H7 (cell line): ENCODE measurements at places on chromosomes 7 and 10.

DNA sequence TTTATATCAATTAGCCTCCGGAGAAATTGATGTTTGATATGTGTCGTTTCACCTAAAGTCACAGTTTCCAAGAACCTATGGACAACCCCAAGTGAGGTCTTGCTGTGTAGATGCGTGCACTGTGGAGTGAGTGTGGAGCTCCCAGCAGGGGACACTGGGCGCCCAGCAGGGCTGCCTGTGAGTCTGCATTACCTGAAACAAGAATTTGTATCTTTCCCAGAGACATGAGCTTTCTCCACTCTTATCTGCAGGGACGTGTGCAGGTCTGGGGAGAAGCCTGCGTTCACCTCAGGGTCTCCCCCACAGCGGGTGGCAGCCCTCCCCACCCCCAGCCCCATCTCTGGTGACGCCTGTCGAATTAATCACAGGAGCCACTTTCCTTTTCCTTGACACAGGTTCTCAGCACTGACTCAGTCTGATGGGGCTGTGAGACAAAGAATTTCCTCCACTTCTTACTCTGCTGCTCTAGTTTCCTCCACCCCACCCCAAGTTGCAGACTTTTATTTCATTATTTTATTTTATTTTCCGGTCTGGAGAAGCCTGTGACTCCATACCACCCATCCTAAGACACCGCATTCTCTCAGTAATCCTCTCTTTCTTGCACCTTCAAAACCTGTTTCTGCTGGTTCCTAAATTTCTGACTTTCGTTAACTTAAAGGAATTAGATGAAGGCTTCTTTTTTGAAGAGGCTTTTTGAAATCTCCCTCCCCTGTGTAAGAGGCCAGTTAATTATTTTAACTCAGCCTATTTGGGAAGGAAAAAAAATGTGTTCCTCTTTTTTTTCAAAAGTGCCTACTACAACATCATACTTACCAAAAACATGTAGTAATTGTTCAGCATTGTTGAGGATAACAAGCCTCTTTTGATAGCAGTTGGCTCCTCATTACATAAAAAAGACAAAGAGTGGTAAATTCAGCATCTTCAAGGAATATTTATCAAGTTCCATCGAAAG, 17.0 kb upstream of the INSIG1 start:
- no peak for DNase-seq

DNA sequence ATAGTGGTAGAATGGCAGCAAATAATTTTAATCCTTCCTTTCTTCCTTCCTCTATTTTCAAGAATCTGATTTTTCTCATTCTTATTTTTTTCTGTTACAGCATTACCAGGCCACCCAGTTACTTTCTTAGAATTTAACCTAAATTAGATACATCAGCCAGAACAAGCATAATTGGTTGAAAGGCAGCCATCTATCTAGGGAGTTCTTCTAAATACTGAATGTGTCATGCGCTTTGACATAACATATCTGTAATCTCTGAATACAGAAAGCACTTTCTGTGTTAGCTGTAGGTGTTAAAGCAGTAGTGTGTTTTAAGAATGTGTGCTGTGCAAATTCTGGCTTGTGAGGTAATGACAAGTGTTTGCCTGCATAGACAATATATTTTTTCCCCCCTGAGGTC, 97.3 kb downstream of the BTRC start:
- no peak for DNase-seq

DNA sequence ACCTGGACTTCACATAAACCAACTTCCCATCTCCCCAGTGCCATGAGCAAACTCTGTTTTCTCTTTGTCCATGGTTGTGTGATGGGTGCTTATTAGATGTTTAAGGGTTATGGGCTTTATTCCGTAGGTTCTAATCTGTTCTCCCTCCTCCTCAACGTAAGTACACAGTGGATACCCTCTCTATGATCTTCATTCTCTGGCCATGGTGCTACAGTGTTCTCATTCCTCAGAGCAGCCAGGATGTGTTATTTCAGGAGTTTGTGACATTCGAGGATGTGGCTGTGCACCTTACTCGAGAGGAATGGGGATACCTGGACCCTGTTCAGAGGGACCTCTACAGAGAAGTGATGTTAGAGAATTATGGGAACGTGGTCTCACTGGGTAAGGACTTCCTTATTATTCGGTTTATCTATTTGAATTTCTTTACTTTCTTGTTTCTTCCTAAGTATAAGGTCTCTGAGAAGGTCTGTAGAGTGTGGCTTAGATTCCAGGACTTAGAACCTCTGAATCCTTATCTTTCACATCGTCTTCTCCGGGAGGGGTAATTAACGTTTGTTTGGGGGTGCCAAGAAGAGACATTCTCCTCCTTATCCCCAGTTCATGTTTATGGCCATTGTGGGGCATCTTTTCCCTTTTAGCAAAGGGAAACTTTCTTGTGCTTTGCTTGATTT, 3.8 kb downstream of the ZNF655 start:
- DNase-seq, result no peak

DNA sequence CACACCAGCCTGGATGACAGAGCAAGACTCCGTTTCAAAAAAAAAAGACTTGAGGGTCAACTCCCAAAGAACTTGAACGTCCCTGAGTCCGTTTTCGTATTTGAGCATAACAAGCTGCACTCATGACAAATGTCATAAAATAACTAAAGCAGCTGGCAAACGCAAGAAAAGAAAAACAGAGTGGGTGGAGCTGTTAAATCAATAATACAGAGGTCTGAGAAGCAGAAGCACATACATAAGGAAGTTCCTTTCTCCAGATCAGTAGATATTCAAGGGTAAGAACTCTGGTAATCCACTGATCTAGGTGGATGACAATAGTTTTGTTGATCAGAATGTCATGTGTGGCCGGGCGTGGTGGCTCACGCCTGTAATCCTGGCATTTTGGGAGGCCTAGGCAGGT, 150.1 kb downstream of the FAM107B start:
- no peak for DNase-seq

GRCh38 chr10:1559311-1559710, 178.0 kb downstream of the ADARB2 start:
- DNase-seq, result no peak

GRCh38 chr10:100138921-100139496, 46.8 kb downstream of the ERLIN1 start:
- no peak for DNase-seq

DNA sequence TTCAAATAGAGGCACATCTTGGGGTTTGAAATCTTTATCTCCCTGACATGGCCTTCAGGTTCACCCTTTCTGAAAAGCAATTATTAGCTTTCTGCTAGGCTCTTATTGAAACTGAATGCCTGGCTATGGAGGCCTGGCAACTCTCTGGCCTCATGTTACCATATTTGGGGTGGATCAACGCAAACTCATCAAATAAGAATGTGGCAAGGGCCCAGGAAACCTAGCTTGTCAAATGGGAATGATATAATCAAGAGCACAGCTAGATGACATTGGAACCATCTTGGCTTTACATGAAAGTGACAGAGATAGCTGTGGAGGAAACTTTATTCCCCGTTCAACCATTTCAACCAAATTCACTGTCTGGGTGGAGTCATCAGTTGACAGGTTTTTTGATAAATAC, 202.8 kb upstream of the SMIM30 start:
- no peak for DNase-seq

DNA sequence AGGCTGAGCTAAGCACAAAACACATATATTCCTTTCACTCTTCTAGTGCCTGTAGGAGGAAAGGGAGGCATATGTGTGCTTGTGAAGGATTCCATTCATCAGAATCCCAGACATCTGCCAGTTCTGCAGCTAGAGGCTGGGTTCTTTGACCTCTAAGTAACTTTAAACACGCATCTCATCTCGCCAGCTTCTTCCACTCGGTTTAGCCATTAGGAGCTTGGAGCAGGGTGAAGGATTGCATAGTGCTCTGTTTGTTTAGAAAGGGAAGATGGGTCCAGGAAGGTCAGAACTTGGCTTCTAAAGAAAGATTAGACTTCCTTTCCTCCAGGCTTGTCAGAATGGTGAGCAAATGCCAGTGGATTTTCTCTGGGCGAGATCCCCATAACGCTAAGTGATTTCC, 43.6 kb downstream of the HK1 start:
- no peak for DNase-seq

- no peak for DNase-seq
Observed at GRCh38 chr7:38274927-38275620, 1.6 kb upstream of the TARP start.

- DNase-seq, result no peak
Observed at GRCh38 chr10:33697016-33697415, 362.5 kb upstream of the NRP1 start.

- peak; percentile 61 for DNase-seq
Observed at GRCh38 chr7:19143881-19144574, 1.2 kb downstream of the FERD3L start.

DNA sequence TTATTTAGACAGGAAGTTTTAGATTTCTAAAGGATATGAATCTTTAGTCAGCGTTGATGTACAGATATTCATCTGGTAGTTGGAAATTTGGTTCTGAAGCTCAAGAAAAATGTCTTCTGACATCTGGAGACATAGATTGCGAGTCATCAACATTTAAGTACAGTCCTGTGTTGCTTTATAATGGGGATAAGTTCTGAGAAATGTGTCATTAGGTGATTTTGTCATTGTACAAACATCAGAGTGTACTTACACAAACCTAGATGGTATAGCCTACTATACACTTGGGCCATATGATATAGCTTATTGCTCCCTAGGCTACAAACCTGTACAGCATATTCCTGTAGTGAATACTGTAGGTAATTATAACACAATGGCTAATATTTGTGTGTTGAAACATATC, 49.6 kb upstream of the UBN2 start:
- DNase-seq, result no peak

- no peak for DNase-seq
Observed at GRCh38 chr10:48251525-48252353, 22.8 kb downstream of the FRMPD2 start.

GRCh38 chr10:124240839-124241291, 147.5 kb upstream of the CHST15 start:
- DNase-seq, result peak; percentile 86

DNA sequence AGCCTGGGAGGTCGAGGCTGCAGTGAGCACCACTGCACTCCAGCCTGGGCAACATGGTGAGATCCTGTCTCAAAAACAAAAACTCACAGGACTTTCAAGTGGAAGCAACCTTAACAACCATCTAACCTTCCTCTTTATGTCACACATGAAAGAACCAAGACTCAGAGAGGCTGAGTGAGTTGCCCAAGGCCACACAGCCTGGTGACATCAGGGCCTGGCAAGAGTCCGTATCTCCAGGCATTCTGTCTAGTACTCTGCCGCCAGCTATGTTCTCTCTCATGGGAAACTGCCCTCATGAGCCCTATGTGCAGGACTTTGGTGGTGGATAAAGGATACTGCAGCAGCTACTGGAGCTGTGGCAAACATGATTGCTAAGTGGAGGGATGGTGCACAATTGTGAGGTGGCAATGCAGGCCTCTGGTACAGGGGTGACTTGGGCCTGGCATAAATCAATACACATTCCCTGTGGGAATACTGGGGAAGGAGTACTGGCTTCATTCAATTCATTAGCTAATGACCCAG, 10.1 kb upstream of the CHCHD3 start:
- no peak for DNase-seq

DNA sequence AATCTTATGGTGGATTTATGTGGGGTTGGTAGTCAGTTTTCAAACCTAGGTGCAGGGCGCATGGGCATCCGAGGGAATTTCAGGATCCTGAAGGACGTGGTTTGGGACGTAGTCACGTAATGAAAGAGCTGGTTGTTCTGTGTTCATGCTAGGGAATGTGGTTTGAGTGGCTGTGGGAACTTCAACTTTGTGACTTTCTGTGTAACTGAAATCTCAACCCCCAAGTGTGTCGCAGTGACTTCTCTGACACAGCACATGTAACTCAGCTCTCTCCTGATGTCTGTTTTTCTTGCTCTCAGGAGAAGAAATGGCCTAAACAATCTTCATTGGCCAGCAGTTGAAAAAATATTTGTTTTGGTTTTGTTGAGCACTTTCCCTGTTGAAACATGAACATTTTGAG, 199.0 kb downstream of the PTEN start:
- DNase-seq, result no peak

DNA sequence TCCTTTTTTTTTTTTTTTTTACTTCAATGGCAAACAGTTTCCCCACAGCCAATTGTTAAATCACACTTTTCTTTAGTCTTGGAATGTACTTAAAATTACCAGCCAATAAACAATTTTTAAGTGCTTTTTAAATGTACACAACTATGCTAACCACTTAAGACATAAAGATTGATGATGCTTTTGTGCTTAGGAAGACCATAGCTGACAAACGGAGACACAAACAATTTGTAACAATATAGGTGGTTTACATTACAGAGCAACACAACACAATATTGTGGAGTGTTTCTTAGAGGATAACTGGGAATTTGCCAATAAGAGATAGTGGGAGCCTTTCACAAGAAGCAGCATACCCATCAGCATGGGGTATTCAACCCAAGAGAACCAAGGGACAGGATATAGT, 798.5 kb upstream of the IGFBP3 start:
- no peak for DNase-seq

DNA sequence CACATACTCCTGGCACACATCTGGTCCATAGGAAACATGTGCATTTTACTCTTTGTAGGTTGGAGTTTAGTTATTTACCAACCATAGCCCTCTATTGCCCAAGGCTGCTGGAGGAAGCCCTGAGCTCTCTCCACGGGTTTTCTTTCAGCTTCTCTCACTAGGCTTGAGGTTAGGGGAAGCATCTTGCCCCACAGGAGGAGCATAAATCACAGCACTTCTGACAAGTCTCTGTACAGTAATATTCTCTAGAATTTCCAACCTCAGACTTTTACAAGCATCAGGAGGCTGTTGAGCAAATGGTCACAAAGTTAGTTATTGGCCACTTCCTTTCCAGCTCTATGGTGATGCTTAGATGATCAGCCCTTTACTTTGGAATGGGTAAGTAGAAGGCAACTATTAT, 122.9 kb upstream of the GLI3 start:
- no peak for DNase-seq

- DNase-seq, result no peak
Observed at GRCh38 chr10:132921818-132922807, 20.3 kb downstream of the CFAP46 start.

DNA sequence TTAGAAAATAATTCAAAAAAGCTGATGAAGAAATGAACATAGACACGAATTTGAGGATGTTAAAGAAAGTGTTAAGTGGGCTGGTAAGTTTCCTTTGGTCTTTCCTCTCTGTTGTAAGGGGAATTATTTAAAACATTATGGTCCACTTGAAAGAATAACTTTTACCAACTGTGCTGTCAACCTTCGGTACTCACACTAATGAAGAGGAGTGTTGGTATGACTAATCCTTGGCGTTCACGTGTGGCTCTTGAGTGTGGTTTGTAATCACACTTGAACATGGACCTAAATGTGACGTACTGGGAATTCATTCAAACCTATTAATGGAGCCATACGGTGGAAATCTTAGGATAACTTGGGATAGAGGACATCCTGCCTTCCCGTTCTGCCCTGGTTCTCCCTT, 41.3 kb downstream of the TBXAS1 start:
- no peak for DNase-seq

GRCh38 chr10:63133056-63133820, at the start of gene NRBF2:
NRBF2 (plus strand) TSS chr10:63133328; CDS start chr10:63133471, 143 bp downstream.
- peak; percentile 94 for DNase-seq

DNA sequence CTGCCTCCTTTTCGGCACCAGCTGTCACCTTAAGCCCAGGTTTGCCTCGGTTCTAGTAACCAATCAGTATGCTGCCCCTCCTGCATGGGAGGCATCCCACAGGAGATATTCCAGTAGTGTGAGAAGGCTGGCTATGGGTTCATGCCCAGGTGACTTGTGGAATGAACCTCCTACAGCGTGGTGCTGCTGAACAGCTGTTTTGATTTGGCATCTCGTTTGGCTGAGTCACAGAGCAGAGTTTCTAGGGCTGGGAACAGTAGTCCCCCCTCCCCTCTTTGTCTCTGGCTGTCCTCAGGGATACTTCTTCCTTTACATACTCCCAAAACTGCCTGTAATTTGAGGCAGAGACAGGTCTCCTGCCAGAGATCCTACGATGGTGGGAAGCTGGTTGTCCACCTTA, 16.1 kb downstream of the R3HCC1L start:
- DNase-seq, result no peak
